ENCODE measurements at places on chromosomes 4 and X.

GRCh38 chr4:72895408-72895807 lies 174.1 kb downstream of the COX18 start:
- no peak for DNase-seq

DNA sequence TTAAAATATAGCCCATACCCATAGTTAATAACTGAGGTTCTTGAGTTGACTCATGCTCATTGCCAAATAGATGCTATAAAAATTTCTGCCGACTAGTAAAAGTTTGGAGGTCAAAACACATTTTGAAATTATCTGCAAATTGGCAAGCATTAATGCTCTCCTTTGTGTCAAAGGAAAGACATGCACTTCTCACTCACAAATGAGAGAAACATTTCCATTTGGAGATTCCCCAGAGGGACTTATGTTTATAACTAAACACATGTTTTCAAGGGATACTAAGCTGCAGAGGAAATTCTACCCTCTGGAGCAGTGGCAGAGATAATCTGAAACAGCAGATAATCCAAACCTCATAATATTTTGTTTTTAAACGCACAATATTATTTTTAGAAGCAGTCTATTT lies 45.7 kb upstream of the CCDC160 start:
- DNase-seq = no peak

GRCh38 chr4:41745292-41746024 lies 3.1 kb downstream of the PHOX2B start:
- DNase-seq = no peak

DNA sequence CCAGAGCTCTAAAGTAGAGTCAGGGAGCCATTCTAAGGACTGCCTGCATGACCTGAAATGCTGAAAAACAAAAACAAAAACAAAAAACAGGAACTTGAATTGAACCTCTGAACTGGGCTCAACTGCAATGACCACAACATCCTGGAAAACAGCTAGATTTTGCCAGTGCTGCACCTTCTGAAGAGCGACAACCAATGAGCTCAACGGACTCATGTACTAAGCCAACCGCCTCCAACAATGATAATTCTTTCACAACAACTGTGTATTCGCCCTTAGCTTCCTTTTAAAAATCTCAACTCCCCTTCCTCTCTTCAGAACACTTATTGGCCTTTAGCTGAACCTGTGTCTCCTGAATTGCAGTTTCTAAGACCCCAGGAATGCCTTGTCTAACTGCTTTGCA lies 69.8 kb downstream of the HAUS3 start:
- no peak for DNase-seq

DNA sequence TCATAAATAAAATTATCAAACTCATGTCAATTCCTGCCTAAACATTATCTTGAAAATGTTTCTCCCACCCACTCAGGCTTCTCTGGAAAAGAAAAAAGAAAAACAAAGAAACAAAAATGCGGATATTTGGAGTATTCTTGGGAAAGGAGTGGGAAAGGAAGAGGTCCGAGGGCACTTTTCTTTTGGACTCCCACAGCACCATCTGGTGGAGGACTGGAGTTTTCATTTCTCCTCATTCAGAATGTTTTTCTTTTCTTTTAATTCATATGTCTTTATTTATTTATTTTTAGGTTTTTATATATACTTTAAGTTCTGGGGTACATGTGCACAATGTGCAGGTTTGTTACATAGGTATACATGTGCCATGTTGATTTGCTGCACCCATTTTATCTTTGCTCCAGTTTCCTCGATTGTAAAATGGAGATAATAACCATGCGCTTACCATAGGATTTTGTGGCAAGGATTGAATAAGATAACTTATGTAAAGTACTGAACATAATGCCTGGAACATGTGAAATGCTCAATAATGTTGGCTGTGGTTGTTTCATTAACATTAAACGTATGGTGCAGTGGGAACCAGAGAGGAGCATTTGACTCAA lies 8.0 kb upstream of the KCNE5 start:
- no peak for DNase-seq

GRCh38 chr4:10673817-10674369 lies 10.7 kb downstream of the CLNK start:
- DNase-seq = no peak

DNA sequence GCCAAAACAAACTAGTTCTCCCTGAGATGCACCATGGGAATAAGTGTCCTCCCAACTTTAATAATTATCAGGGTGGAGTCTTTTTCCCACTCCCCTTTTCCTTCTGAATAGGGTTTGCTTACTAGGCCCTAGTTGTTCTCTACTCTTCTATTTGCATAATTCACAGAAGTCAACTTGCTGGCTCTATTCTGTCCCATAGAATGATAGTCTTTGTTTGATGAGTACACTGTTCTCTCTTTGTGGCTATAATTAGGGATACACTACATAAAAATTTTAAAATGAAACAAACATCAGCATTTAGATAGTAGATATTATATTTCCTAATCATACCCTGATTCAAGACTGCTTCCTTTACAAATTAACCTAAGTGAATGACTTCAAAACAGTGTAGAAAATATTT lies 10.3 kb downstream of the PDHA2 start:
- DNase-seq = no peak

- no peak for DNase-seq
These were observed 333.5 kb downstream of the TENM3 start for GRCh38 chr4:182576601-182577289.

- DNase-seq = no peak
These were observed 36.7 kb upstream of the CABS1 start for GRCh38 chr4:70298051-70298450.

- DNase-seq = no peak
These were observed 951.2 kb downstream of the TECRL start for GRCh38 chr4:63458010-63458409.

- no peak for DNase-seq
These were observed 28.0 kb upstream of the ZNF280C start for GRCh38 chrX:130296743-130297142.

- DNase-seq = no peak
These were observed 36.3 kb downstream of the NAT8L start for GRCh38 chr4:2095236-2096072.

DNA sequence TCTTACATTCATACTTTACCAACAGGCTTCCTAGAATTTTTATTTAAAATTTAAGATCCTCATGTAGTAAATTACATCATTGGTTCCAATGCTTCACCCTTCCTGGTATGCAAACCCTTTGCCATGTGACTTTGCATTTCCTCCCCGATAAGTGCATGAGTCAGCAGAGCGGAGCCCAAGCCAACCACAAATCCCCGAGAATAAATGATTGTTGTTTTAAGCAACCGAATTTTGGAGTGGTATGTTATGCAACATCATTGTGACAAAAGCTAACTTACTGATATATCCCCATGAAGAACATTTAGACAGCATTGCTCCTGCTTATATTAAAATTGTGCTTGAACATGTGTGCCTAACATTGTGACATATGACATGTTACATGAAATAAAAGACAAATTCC lies 199.4 kb upstream of the DDX53 start:
- DNase-seq = no peak

DNA sequence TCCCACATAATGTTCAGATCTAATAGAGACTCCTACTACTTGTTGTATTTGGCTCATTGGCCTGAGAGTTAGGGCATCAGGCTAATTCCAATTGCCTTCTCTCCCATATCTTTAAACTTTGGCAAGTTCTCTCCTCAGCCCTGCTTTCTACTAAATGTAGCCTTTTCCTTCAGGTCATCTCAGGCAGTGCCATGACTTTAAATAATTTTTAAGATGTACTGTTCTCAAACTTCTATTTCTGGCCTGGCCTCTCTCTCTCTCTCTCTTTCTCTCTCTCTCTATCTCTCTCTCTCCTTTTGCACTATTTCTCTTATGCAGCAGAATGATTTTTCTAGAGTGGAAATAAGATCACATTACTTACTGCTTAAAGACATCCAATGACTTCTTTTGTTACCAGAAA lies 114.5 kb upstream of the PAQR3 start:
- no peak for DNase-seq

- DNase-seq = no peak
These were observed 32.4 kb upstream of the ARX start for GRCh38 chrX:25048178-25048577.

DNA sequence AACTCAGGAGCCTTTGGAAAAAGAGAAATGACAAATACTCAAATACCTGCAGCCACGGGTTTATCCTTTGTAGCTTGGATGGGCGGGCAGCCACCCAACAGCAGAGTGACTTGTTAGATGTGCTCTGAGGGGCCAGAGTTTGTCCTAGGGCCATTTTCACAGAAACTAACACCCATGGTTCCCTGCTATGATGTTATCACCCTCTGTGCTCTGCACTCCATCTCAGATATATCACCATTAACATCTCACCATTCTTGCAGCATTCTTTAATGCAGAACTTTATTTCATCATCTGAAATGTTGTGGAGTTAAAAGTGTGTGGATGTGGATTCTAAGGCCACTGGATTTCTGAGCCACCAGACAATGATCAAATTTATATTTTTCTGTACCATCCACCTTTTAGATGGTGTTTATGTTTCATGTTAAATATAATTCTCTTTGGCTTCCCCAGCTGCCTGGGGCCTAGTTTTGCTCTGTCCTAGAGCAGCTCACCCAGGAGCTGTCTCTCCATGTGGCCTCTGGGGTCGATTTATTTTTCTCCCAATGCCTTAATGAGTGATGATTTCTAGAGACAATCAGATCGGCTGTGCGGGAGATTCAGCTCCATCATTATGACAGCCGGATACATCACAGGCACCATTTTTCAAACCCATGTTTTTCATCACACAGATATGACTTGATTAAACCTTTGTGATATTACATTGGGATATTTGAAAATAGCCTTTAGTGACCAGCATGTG lies 380.8 kb downstream of the BCOR start:
- DNase-seq = no peak

DNA sequence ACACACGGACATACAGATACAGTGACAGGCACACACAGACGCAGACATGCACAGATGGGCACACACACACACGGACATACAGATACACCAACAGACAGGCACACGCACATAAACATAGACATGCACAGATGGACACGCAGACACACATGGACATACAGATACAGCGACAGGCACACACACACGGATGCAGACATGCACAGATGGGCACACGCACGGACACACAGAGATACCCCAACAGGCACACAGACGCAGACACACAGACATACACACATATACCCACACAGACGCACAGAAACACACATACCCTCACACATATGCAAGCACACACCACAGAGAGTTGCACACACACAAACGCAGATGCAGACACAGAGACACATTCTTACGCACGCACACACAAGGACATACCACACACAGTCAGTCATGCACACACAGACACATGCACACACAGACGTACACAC lies 24.4 kb upstream of the SLC25A6 start:
- DNase-seq = no peak

DNA sequence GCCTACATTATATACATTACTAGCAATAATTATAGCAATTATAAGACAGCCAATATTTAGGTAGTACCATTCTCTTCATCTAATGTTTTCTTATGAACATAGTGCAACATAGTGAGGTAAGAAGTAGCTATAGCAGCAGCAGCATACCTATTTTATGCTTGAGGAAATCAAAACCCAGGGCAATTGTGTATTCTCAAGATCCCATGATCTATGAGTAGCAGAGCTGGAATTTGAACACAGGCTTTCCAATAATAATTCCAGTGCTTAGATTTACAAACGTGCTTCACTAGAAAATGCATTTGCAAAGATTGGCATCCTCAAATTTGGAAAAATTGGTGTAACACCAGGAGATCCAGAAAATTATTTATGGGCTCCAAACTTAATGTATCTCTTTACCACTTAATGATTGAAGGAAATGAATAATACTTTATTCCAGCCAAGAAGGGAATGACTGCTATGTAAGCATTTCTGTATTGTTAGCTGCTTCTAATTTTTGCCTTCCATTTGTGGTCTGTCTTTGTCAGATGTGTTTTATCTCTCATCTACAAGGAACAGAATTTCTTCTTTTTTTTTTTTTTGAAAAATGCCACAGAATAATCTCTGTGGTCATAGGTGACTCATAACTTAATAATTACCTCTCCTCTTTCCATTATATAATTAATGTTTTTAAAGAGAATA lies 451.1 kb downstream of the ARAP2 start:
- no peak for DNase-seq

DNA sequence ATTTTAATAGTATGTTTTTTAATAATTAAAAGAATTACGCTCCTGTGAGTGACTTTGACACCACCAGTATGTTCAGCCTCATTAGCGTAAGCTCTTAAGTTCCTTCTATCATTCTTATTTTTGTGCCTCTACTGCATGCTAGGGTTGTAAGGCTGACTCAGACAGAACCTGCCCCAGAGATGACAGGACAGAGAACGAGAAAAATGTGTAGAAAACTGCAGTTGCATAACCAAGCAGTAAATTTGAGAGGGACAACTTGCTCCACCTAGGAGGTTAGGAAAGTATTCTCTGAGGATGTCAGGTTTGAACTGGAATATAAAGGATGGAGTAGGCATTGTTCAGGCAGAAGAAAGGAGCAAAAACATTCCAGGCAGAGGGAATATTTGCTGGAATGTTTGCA lies 98.7 kb downstream of the NFKB1 start:
- no peak for DNase-seq

- no peak for DNase-seq
These were observed 296.7 kb upstream of the CASK start for GRCh38 chrX:42220083-42220482.

DNA sequence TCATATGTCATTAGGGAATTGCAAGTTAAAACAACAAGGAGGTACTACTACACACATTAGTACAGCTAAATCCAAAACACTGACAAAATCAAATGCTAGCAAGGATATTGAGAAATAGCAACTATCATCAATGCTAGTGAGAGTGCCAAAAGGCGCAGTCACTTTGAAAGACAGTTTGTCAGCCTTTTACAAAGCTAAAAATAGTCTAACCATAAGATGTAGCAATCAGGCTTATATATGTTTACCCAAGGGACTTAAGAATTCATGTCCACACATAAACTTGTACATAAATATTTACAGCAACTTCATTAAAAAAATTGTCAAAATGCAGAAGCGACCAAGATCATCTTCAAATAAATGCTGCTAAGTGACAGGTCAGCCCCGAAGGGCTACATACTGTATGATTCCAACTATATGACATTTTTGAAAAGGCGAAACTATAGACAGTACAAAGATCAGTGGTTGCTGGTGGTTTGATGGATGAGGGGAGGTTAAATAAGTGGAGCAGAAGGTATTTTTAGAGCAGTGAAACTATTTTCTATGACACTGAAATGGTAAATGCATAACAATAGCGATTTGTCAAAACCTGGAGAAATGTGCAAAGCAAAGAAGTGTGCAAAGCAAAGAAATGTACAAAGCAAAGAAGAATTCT lies 704.8 kb downstream of the ARAP2 start:
- no peak for DNase-seq

DNA sequence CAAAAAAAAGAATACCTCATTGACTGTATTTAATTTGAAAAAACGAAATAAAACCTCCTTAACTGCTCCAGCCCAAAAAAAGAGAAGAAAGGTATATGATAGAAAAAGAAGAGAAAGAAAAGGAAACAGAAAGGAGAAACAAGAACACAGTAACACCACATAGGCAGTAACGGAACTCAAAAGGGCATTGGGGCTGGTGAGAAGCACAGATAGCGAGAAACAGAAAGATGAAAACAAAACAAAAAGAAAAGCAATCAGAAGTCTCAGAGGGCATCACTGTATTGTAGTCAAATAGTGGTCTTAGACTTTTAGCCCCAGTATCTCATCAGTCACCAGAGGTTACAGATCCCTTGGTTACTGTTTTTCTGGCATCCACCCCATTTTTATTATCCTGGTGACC lies 88.6 kb downstream of the NFKB1 start:
- no peak for DNase-seq

- no peak for DNase-seq
These were observed 57.7 kb downstream of the KLHL13 start for GRCh38 chrX:118058924-118059323.

- no peak for DNase-seq
These were observed 42.3 kb upstream of the PRSS12 start for GRCh38 chr4:118395057-118395644.

Data from activated CD8-positive, alpha-beta memory T cell treated with anti-CD3 and anti-CD28 coated beads for 4 hours (primary cell).